ENCODE measurements at places on chromosomes 16 and 17. TPM values are rescaled to one million over a fixed set of nuclear protein-coding genes. Genes with fewer than 3 reads are reported as not detected.

The SLC6A2 gene
- not detected for total RNA-seq

The IL17C gene
- total RNA-seq, result 0.44 TPM

The ESRP2 gene
- total RNA-seq, result 0.26 TPM

The SLFN12L gene
- 75.4 TPM for total RNA-seq

The SLFN11 gene
- total RNA-seq, result 74.2 TPM

The KRTAP3-1 gene
- not detected for total RNA-seq

The CFAP119 gene
- total RNA-seq, result 3.4 TPM

The ZPBP2 gene
- 1.2 TPM for total RNA-seq

The KRT20 gene
- total RNA-seq, result not detected

The KRTAP4-6 gene
- not detected for total RNA-seq

The TNFRSF13B gene
- total RNA-seq, result not detected

The CBLN1 gene
- not detected for total RNA-seq

The SEPHS2 gene
- total RNA-seq, result 42.0 TPM

The CHST4 gene
- not detected for total RNA-seq

The ARHGAP27 gene
- 113 TPM for total RNA-seq

The C17orf78 gene
- total RNA-seq, result not detected

The SDK2 gene
- total RNA-seq, result 2.2 TPM

The TPSD1 gene
- not detected for total RNA-seq

The AATF gene
- total RNA-seq, result 61.2 TPM

The MT2A gene
- 15.8 TPM for total RNA-seq

The MYLK3 gene
- 0.32 TPM for total RNA-seq

The ZNF594 gene
- total RNA-seq, result 28.9 TPM

The CES1 gene
- 0.47 TPM for total RNA-seq

Measured in CD4-positive, alpha-beta memory T cell (primary cell).